ENCODE measurements at places on chromosomes 5 and 9.
A peak's percentile ranks its signal among the peaks of the same experiment; 100 is the strongest.

DNA sequence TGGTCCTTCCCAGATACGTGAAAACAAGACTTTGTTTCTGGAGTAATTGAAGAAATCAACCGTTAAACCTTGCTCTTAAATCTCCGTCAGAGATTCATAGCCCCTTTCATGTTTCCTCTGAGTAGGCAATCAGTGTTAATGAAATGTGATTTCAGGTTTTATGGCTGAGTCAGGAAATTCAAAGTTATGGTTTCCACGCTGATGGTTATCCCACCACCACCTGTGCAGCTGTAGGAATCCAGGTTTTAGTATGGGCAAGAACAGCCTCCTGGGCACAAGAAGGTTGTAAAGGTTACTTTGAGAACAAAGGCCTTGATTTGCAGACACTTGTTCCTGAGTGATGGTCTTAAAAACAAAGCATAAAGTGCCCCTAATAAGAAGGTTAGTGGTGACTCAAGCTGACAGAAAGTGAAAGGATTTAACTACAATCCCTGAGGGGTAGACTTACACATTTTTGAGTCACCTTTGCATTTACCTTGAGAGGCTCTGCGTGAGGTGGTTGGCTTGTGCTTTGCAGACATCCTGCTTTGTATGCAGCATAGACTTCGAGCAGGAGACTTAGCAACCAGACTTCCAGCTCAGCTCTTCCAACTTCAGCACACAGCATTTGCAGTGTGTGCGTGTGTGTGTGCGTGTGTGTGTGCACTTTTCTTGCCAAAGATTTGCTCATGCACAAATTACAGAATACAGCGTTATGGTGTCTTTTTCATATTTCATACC is 159.6 kb downstream of the TLE4 start:
- peak; percentile 18 for DNase-seq

DNA sequence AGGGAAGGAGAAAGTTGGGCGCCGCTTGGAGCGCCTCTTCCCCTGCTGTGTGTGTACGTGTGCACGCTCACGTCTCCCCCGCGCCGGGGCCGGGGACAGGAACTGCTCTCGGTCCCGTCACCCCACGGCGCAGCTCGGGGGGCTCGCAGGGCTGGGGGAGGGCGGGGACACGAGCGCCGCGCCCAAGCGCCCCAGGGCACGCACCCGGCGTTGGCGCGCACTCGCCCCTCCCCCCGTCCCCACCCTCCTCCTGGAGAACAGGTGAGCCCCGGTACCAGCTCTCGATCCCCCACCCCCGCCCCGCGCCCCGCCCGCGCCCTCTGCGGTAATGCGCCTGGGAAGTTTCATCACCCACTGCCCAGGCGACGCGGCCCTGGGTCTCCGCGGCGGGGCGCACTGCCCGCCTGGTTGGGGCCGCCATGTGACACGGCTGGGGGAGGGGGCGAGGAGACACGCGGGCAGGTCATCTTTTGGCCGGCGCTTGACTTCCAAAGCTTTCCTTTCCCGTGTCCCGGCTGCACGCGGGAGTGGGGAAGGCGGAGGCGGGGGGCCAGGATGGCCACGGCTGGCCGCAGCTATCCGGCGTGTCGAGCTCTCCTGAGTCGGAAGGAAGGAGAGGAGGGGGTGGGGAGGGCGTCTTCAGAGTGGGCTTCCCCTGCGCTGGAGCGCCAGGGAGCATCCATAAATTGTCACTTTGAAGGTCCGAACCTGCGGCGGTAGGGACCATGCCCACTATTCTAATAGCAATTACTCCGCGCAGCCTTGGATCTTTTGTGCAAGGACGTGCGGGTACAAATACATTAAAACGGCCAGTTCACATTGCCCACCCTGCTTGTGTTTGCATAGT is 1.5 kb upstream of the STC2 start:
- peak; percentile 51 for DNase-seq

GRCh38 chr5:82164977-82165713 is 113.0 kb downstream of the RPS23 start:
- DNase-seq: peak; percentile 25

DNA sequence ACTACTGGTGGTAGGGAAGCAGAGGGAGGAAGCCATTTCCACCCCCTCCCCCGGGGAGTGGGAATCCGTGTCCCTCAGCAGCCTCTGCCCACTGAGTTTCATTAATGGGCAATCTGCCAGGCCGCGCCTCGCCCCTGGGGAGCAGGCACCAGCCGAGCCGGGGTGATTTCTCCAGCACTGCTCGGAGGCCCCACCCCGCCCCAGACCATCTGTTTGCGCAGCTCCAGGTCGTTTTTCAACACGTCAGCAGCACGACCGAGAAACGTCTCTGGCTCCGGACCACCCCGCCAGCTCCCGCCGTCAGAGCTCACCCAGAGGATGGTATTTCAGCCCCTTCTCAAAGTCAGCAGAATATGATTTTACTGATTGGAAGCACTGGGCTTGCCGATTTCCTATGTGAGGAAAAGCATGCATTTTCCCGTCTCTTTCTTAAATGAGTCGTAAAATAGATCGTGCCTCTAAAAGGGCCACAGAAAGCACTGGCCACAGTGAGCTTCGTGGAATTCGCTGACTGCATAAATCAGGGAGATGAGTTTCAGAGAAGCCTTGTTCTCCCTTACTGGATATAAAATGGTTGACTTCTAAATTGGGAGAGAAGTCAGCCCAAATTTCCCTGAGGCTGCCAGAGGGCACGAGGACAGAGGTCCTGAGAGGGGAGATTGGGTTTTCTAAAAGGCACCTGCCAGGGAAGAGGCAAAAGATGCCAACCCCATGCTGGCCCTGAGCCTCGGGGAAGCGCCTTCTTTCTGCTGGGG is 47.0 kb downstream of the OLFM1 start:
- DNase-seq: no peak

DNA sequence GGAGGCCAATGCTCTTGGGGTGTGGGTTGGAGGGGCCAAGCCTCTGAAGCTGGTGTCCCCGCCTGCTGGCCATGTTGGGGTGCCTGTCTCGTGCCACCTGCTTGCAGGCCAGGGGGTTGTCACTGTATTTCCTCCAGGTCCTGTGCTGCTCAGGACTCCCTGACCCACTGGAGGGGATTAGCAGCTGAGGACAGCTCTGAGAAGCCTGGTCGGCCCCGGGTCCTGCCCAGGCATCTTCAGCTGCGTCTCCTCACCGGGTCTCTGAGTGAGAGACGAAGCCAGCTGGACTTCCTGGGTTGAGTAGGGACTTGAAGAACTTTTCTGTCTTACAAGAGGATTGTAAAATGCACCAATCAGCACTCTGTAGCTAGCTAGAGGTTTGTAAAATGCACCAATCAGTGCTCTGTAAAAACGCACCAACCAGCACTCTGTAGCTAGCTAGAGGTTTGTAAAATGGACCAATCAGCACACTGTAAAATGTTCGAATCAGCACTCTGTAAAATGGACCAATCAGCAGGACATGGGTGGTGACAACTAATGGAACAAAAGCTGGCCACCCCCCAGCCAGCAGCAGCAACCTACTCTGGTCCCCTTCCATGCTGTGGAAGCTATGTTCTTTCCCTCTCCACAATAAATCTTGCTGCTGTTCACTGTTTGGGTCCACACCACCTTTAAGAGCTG is 20.6 kb upstream of the SLC9A3 start:
- no peak for DNase-seq

- DNase-seq: no peak
These were observed 7.6 kb downstream of the SHB start for GRCh38 chr9:38061326-38061977.

- no peak for DNase-seq
These were observed 4.2 kb downstream of the SGCD start for GRCh38 chr5:156331181-156331580.

- peak; percentile 16 for DNase-seq
These were observed 71.5 kb downstream of the TRIM36 start for GRCh38 chr5:115098041-115098702.

DNA sequence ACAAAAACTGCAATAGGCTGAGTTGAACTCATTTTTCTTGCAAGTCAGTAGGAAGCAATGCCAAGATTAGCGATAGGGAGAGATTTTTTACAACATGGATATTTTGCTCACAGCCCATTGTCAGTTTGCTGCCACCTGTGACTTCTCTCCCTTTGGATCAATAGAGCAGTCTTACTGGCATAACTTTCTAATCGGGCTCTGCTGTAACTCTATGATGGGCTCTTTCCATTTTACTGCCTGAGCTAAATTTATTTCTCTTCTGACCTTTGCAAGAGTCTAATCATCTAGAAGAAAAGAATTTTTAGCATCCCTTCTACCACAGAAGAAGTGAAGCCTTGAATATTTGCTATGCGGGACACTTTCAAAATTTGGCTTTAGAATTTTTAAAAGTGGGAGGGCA is 53.6 kb upstream of the SGCD start:
- DNase-seq: no peak

- no peak for DNase-seq
These were observed 131.0 kb downstream of the NSG2 start for GRCh38 chr5:174176511-174176910.

DNA sequence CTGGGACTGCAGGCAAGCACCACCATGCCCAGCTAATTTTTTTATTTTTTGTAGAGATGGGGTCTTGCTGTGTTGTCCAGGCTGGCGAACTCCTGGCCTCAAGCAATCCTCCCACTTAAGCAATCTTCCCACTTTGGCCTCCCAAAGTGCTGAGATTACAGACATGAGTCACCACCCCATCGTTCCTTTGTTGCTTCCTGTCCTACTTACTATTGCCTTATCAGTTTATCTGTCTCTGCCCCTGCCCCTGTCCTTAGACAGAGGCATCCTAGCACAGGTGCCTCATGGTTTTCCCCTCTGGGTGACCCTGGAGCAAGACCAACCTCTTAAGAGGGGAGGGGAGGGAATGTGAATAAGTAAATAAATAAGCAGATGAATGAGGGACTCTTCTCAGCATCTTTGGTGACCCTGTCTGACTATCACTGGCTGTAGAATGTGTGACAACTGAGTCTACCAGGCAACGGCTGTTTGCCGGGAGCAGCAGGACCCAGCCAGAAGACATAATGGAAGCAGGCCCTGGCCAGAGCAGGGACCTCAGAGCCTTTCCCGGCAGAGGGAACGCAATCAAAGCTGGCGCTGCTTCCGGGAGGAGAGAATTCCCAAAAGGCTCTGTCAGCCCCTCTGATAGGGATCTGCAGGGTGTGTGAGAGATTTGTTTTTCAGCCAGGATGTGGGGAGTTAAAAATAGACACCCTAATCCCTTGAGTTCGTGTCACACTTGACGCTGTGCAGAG is 43.8 kb upstream of the DAB2IP start:
- DNase-seq: no peak

DNA sequence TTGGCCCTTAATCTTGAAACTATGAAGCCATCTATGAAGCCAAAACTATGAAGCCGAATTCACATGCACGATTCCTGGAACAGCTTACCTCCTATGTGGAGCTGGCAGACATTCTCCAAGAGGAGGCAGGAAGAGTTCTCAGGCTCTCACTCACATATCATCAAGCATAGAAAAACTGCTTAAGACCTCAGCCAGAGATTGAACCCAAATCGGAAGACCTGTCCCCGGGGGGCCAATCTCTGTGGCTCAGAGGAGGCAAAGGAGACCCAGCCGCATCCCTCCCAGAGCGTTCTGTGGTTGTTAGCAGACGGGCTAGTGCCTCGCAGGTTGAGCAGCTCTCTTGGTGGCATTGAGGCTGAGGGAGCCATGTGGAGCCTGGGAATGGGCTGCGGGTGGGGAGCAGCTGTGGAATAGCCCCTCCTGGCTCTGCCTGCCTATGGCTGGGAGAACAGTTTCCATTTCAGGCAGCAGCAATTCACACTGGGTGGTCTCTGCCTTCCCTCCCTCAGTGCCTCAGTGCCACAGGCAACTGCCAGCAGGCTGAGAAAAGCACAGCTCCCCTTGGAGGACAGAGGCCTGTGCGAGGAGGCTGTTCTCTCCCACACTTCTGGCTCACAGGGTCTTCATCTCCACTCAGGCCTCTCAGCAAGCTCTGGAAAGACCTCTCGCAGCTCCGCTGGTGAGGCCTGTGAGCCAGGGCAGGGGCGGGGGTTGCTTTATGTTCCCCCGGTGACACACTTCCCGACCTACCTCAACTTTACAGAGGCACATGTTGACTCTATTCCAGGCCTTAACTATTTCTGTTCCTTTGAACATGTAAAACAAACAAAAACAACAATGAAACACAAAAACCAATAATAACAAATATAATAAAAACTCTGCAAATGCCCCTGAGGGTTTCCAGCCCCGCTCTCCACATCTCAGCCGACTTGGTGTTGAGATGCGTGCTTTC is 17.4 kb upstream of the TMEM174 start:
- DNase-seq: no peak

GRCh38 chr9:128215491-128216409 is 12.6 kb downstream of the DNM1 start:
- DNase-seq: no peak

DNA sequence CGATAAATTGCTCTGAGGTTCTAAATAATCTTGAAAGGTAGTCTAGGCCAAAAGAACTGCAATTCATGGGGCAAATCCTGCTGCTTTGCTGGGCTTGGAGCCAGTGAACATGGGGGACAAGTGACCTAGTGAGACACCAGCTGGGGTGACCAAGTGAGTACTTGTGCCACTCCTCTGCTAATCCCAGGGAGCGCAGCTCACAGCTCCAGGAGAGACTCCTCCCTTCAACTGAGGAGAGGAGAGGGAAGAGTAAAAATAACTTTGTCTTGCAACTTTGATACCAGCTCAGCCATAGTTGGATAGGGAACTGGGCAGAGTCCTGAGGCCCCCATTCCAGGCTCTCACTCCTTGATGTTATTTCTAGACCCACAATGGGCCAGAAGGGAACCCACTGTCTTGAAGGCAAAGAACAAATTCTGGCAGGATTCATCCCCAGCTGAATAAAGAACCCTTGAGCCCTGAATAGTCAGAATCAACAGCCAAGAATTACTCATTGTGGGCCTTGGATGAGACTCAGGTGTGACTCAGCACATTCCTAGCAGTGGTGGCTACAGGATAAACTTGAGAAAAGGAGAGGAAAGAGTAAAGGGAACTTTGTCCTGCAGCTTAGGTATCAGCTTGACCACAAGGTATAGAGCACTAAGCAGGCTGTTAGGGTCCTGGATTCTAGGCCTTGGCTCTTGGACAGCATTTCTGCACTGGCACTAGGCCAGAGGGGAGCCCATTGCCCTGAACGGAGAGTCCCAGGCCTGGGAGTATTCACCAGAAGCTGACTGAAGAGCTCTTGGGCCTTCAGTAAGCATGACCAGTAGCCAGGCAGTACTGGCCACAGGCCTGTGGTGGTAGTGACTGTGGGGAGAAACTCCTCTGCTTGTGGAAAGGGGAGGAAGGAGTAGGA is 288.3 kb upstream of the CDH18 start:
- DNase-seq: no peak

DNA sequence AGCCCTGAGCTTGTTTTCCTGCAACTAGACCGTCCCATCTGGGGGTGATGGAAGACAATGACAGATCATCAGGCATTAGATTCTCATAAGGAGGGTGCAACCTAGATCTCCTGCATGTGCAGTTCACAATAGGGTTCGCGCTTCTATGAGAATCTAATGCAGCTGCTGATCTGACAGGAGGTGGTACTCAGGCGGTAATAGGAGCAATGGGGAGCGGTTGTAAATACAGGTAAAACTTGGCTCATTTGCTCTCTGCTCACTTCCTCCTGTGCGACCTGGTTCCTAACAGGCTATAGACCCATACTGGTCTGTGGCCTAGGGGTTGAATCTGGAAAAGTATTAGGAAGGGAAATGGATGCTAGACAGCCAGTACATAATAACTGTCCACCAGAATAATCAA is 39.7 kb downstream of the PTTG1 start:
- DNase-seq: no peak
